ENCODE measurements at places on chromosomes 5 and 9.

DNA sequence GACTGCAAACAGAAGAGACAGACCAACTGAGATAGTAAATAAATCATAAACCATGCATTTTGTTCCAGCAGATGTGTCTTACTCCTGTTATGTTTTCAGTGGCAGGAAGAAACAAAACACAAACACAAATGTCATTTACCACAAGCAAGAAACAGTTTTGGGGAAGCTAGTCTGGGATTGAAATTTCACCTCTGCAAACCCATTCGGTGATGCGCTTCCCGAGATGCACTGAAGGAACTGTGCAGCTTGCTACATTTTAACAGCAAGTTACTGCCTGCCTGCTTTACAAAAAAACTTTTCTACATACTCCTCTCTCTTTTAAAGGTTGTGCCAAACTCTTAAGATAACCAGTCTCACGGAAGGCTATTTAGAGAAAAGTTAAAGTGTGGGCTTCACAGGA is 3.2 kb downstream of the MACROH2A1 start:
- no peak for ATAC-seq

GRCh38 chr9:114021578-114021977 is 56.5 kb downstream of the AMBP start:
- ATAC-seq, result no peak

DNA sequence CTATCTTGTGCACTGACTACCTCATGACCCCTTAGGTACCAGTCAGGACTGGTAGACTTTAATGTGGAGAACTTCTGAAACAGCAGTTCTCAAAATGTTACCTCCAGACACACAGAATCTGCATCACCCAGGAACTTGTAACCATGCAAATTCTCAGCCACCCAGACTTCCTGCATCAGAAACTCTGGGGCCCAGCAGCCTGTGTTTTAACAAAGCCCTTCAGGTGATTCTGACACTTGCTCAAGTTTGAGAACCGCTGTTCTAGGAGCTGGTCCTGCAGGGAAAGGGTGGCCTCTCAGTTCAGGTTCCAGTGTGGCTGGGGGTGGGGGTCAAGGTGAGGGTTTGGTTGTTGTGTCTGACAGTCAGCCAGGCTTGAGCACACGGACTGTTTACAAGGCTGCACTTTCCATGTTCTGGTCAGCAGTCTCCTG is 28.4 kb downstream of the ZFP62 start:
- ATAC-seq, result no peak

GRCh38 chr9:114279693-114280092 is 43.2 kb upstream of the ORM1 start:
- no peak for ATAC-seq
